Aorta (tissue), 5 donors: ENCODE measurements at places on chromosomes 13 and 19.

DNA sequence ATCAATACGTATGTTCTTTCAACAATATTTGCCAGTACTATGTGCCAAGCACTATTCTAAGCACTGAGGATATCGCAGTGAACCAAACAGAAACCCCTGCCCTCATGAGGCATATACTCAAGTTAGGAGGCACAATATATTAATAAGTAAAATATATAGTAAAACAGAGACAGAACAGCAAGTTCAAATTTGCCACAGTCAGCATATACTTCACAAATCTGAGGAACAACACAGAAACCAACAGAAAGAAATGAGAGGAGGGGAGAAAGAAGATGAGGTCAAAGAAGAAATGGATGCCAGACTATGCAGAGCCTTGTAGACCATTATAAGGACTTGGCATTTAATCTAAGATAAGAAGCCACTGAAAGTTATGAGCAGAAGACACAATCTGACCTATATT lies 59.9 kb downstream of the KATNAL1 start:
- no peaks in the 10 kb centered on the region for H3K27me3 ChIP-seq
- no peaks in the 10 kb centered on the region for H3K36me3 ChIP-seq
- DNase-seq, result no peak
- no peaks in the 10 kb centered on the region for H3K4me1 ChIP-seq

- H3K36me3 ChIP-seq, result no peaks in the 10 kb centered on the region
- DNase-seq, result no peak
- H3K27me3 ChIP-seq, result no peaks in the 10 kb centered on the region
- H3K4me3 ChIP-seq, result peak overlapping the region; percentile 50
- peak overlapping the region; percentile 61 for H3K27ac ChIP-seq
These were observed 694 bp downstream of the CLN5 start for GRCh38 chr13:76992548-76993001.

DNA sequence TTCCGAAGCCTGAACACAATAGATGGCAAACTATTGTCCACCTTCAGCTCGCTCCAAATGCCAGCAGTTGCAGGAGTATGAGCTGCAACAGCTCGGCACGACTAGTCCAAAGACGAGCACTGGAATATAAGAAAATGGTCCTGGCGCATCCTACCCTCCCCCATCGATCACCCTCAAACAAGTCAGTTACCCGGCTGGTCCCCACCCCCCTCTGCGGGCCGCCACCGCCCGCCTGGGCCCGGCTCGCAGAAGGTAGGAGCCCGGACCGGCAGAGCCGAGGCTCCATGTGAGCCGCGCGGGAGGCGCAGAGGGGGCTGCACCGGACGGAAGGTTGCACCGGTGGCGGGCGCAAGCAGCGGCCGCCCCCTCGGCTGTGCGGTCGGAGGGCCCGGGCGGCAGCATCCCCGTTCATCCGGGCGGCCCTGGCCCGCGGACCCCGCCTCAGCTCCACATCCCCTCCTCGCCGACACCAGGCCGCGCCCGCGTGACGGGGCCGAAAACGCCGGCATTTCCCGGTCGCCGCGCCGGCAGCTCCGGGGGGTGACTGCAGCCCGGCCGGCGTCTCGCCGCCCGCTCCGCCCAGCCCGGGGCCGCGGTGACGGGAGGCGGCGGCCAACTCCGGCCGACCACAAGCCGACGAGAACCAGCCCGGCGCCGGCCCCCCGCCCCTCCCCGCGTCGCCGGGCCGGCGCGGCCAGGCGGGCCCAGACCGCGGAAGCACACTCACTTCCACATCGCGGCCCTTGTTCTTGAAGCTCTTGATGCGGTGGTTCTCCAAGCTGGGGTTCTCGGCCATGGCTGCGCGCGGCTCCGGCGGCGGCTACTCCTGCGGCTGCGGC lies 552 bp downstream of the KPNA3 start:
- DNase-seq, result peak; percentile 87
- H3K27ac ChIP-seq, result peak overlapping the region; percentile 72
- peak overlapping the region; percentile 55 for H3K4me3 ChIP-seq
- H3K36me3 ChIP-seq, result no peaks in the 10 kb centered on the region
- H3K27me3 ChIP-seq, result no peaks in the 10 kb centered on the region

GRCh38 chr13:71210861-71211260 lies 656.1 kb downstream of the DACH1 start:
- no peaks in the 10 kb centered on the region for H3K4me1 ChIP-seq
- no peaks in the 10 kb centered on the region for H3K27me3 ChIP-seq
- no peak overlapping the region for H3K4me3 ChIP-seq
- no peak overlapping the region for H3K27ac ChIP-seq
- no peak for DNase-seq

- no peak overlapping the region for H3K27ac ChIP-seq
- no peak overlapping the region for H3K4me3 ChIP-seq
- DNase-seq, result no peak
- no peaks in the 10 kb centered on the region for H3K36me3 ChIP-seq
- H3K27me3 ChIP-seq, result no peaks in the 10 kb centered on the region
- H3K4me1 ChIP-seq, result no peaks in the 10 kb centered on the region
These were observed 904.6 kb upstream of the ATXN8OS start for GRCh38 chr13:69202996-69203395.

DNA sequence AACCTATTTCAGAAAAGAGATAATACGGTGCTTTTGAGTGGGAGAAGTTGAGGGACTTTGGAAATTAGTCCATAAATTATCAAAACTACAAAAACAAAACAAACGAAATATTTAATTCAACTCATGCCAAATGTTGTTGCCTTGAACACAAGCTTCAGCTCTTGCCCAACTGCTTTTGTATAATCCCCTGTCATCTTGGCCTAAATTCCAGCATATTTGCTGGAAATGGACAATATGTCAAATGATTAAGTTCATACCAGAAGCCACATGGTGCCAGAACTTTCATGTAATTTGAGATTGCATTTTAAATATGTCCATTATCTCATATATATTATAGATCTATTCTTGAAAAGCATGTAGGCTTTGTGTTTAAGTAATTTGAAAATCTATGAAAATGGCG lies 373.7 kb upstream of the SLITRK6 start:
- no peaks in the 10 kb centered on the region for H3K4me1 ChIP-seq
- no peak overlapping the region for H3K27ac ChIP-seq
- no peak for DNase-seq

DNA sequence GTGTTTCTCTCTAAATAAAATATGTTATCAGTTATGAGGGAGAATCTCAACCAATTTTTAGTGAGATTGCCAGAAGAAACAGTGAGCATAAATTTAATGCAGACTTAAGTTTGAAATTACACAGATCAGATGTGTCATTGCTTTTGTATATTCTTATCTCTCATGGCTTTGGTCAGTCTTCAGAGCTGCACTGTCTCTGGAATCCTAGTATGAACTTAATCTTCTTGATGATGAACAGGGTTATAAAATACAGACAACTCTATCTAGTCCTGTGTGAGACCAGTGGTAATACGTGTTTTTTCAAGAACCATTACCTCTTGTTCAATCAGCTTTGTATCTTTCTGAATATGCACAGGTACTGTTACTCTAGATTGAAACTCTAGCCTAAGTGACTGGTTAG lies 528.0 kb downstream of the DACH1 start:
- H3K27me3 ChIP-seq, result no peaks in the 10 kb centered on the region
- no peak overlapping the region for H3K4me3 ChIP-seq
- H3K27ac ChIP-seq, result no peak overlapping the region
- H3K36me3 ChIP-seq, result no peaks in the 10 kb centered on the region
- no peak for DNase-seq

- no peak overlapping the region for H3K4me3 ChIP-seq
- H3K27me3 ChIP-seq, result no peaks in the 10 kb centered on the region
- DNase-seq, result no peak
- no peak overlapping the region for H3K27ac ChIP-seq
- H3K36me3 ChIP-seq, result no peaks in the 10 kb centered on the region
These were observed 108.6 kb downstream of the AKAP11 start for GRCh38 chr13:42380420-42381164.
